Activated CD4-positive, alpha-beta T cell treated with anti-CD3 and anti-CD28 coated beads, Interleukin-2, amount 10 ng/mL, durations not matched to agents 24 days and 14 days (primary cell): ENCODE measurements at places on chromosomes 16 and 17. TPM values are rescaled to one million over a fixed set of nuclear protein-coding genes. Genes with fewer than 3 reads are reported as not detected.
A peak's percentile ranks its signal among the peaks of the same experiment; 100 is the strongest.

The ZG16 gene
- not detected in 2 replicates for total RNA-seq

DNA sequence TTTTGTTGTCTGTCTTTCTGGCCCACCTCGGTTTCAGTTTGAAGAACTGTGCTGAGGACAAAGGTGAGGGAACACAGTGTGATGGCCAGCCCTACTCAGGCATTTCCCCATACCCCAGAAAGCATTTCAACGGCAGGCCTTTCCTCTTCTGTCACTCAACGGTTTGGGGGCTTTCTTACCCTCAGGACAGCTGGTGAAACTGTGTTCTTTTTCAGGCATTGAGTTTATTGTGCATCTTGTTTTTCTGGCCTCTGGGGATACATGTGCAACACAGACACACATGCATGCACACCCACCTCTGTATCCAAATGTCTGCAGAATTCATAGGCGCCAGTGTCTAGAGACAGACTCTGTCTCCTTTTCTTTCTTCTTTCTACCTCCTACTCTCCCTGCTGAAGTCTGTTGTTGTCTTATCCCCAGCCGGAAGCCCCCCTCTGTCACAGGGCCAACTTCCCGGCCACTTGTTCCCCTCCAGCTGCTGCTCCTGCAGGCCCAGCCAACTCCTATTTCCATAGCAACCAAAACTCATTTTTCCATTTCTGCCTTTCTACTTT, 17.0 kb downstream of the CHD9 start:
- H3K27ac ChIP-seq = no peak overlapping the region
- H3K27me3 ChIP-seq = no peaks in the 10 kb centered on the region
- H3K4me3 ChIP-seq = no peak overlapping the region
- peaks cover 17% of the 10 kb centered on the region for H3K4me1 ChIP-seq
- no peak for DNase-seq

- no peak overlapping the region for H3K27ac ChIP-seq
- no peak for DNase-seq
- H3K36me3 ChIP-seq = no peaks in the 10 kb centered on the region
- H3K4me1 ChIP-seq = peaks cover 10% of the 10 kb centered on the region
Measured at GRCh38 chr17:18161207-18162145, 22.2 kb upstream of the ALKBH5 start.

The SYCE1L gene
- total RNA-seq = 4.9 and 7.9 TPM in 2 replicates

The HAGHL gene
- 13.1 and 20.9 TPM in 2 replicates for total RNA-seq

GRCh38 chr16:84735849-84736586, 36.2 kb downstream of the USP10 start:
- peaks cover 26% of the 10 kb centered on the region for H3K36me3 ChIP-seq
- H3K27me3 ChIP-seq = no peaks in the 10 kb centered on the region
- H3K4me3 ChIP-seq = peak overlapping the region; percentile 17
- H3K4me1 ChIP-seq = peaks cover 44% of the 10 kb centered on the region

DNA sequence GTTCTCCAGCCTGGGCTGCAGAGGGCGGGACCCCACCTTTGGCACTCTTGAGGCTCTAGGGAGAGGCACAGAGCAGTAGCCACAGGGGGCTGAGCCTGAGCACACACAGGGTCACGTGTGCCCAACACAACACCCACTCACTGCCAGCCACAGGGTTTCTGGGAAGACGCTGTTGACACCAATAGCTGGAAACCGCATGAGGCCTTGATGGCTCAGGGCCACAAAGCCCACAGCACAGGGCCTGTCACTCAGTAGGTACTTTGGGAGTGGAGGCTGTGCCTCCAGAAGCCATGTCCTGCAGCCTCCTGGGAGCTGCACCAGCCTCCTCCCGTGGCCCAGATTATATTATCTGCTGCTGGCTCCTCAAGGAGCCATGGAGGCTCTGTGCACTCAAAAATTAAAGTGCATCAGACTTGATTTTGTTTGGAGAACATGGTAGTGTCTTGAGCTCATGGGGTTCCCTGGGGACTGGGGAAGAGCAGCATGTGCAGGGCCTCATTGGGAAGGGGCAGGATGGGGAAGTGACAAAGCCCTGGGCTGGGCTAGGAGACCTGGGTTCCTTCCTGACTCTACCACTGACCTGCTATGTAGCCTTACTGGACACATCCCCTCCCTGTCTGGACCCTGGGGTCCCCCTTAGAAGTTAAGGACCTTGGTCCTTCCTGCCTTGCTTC, 12.5 kb upstream of the SREBF1 start:
- DNase-seq = peak; percentile 96
- peaks cover 62% of the 10 kb centered on the region for H3K4me1 ChIP-seq
- peak overlapping the region; percentile 64 for H3K4me3 ChIP-seq
- H3K27ac ChIP-seq = peak overlapping the region; percentile 97

DNA sequence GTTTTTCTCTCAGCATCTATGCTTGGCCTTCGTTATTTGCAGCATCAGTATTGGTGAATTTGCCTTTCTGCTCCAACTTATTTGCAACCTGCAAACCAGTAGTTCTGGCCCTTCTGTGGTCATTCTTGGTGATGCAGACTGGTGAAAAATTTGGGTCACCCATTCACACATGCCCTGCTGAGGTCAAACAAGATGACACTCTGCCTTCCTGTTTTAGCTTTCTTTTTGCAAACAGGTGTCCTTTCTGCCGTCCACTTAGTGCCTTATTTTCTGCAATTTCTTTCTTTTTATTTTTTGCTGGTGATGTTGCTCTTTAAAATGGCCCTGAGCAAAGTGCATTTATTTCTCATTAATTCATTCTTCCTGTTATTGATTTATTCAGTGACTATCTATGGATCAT, 31.3 kb downstream of the PLCG2 start:
- H3K4me3 ChIP-seq = no peak overlapping the region
- no peak overlapping the region for H3K27ac ChIP-seq
- H3K4me1 ChIP-seq = peaks cover 19% of the 10 kb centered on the region
- H3K36me3 ChIP-seq = peaks cover 1% of the 10 kb centered on the region
- DNase-seq = no peak

DNA sequence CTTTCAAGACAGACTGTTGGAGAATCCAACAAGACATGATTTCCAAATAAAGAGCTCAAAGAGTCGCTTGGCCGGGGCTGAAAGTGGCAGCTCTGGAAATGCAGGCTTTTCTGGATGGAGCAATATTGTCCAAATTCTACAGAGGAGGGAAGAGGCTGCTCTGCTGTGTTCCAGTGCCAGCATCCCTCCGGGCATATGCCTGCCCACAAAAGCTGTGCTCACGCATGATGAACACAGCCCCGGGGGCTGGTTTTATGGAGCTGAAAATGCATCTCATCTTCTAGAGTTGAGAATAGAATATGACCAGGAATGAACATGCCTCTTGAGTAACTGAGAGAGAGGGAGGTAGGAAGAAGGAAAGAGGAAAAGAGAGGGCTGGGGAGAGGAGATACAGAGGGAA, 74.7 kb upstream of the TOX3 start:
- H3K4me3 ChIP-seq = no peak overlapping the region
- no peak overlapping the region for H3K27ac ChIP-seq
- H3K4me1 ChIP-seq = no peaks in the 10 kb centered on the region
- no peaks in the 10 kb centered on the region for H3K36me3 ChIP-seq

- DNase-seq = no peak
- H3K4me3 ChIP-seq = no peak overlapping the region
- peaks cover 6% of the 10 kb centered on the region for H3K4me1 ChIP-seq
Measured at GRCh38 chr16:48413272-48413671, 28.1 kb upstream of the SIAH1 start.

GRCh38 chr16:58515871-58516767, 802 bp downstream of the SETD6 start:
- no peaks in the 10 kb centered on the region for H3K27me3 ChIP-seq
- H3K27ac ChIP-seq = peak overlapping the region; percentile 91
- H3K4me3 ChIP-seq = peak overlapping the region; percentile 94

The SLC22A31 gene
- total RNA-seq = 1.4 and 2.3 TPM in 2 replicates

The CCL3 gene
- 403 and 414 TPM in 2 replicates for total RNA-seq

DNA sequence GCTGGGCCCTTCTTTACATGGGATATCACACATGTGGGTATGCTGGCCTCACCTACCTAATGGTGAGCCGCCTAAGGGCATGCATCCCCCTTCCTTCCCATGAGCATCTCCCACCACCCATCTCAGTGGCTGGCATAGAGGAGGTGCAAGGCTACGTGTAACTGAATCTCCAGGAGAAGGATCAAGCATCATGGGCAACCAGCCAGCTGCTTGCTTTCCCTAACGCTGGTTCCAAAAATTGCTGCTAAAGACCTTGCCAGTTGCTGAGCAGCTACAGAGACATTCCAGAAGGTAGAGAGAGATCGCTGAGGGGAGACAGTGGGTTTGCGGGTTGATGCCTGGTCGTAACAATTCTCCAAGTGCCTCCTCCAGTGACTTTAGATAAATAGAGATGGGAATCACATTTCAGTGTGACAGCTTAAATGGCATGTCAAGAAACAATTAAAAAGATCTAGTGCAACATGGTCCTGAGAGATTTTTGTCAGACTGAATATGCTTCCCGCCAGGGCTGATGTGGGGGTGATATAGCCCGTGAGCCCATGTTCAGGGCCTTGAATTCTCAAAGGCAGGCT, 378.4 kb upstream of the CDH5 start:
- H3K27me3 ChIP-seq = no peaks in the 10 kb centered on the region
- no peak overlapping the region for H3K27ac ChIP-seq
- H3K36me3 ChIP-seq = no peaks in the 10 kb centered on the region
- no peak for DNase-seq

DNA sequence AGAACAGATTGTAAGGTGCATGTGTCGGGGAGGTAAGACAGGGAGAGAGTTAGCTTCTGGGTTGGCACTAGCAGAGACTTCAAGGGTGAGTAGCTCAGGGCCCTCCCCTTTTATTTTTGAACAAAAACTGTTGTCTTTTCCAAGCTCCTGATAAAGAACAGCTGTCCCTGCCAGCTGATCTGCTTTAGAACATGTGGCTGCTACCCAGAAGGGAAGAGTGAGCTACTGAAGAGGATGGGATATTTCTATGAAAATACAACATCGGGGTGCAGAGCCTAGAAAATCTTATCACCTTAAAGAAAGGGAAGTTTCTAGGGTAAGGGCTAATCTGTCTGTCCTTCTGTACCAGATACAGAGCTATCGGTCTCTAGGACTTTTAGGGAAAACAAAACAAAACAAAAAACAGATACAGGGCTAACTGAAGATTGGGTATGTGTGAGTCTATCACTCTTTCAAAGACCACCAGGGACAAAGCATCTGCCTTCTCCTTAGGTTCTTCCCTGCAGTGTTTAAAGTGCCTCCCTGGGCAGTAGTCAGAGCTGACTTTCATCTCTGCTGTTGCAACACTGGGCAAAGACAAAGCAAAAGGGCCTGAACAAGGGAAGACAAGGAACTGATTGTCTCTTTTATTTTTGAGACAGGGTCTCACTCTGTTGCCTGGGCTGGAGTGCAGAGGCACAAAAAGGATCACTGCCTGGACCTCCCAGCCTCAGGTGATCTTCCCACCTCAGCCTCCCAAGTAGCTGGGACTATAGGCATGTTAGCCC, 5.0 kb upstream of the DHRS13 start:
- H3K36me3 ChIP-seq = peaks cover 53% of the 10 kb centered on the region
- H3K4me3 ChIP-seq = no peak overlapping the region
- peaks cover 12% of the 10 kb centered on the region for H3K4me1 ChIP-seq
- DNase-seq = no peak

DNA sequence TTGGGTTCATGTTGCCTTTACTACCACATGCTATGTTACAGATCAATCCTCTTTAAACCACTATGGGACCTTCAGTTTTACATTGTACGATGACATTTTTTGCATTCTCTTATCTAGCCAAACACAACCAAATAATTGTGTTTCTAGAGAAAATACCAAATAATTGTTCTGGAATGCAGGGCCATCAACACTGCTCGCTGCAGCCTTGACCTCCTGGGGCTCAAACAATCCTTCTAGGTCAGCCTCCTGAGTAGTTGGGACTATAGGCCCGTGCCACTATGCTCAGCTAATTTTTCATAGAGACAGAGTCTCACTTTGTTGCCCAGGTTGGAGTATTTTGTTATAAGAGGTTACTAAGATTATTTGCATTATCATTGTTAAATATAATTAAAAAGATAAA, 237.5 kb upstream of the PMFBP1 start:
- H3K27ac ChIP-seq = no peak overlapping the region
- no peaks in the 10 kb centered on the region for H3K36me3 ChIP-seq
- H3K4me3 ChIP-seq = no peak overlapping the region

DNA sequence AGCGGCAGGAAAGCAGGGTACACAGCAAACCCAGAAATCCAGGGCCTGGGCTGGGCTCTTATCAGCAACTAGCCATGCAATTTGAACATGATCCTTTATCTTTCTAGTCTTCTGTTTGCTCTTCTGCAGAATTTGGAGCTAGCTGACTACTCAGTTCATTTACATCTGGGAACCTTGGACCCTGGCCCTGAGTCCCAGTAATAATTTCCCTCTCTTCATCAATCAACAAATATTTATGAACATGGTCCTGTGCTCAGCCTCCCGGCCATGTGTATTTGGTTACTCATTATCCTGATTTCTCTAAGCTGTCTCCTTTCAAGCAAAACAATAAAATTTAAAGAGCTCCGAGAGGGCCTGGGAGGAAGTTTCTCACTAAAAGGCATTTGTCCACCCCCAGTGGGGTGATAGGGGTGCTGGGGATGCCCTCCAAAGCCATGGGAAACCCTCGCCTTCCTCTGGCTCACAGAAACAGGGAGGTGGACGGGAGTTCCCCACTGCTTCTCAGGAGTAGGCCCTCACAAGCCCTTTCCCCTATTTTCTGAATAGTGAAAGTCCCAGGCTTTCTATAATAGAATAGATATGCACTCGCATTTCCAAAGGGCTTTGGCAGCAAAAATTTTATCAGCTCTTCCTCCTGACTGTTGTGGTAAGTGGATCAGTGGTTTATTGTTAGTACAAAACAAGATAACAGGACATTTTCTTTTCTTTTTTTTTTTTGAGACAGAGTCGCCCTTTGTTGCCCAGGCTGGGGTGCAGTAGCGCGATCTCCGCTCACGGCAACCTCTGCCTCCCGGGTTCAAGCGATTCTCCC, 6.9 kb upstream of the WDR59 start:
- H3K27ac ChIP-seq = no peak overlapping the region
- no peak overlapping the region for H3K4me3 ChIP-seq
- H3K36me3 ChIP-seq = no peaks in the 10 kb centered on the region

DNA sequence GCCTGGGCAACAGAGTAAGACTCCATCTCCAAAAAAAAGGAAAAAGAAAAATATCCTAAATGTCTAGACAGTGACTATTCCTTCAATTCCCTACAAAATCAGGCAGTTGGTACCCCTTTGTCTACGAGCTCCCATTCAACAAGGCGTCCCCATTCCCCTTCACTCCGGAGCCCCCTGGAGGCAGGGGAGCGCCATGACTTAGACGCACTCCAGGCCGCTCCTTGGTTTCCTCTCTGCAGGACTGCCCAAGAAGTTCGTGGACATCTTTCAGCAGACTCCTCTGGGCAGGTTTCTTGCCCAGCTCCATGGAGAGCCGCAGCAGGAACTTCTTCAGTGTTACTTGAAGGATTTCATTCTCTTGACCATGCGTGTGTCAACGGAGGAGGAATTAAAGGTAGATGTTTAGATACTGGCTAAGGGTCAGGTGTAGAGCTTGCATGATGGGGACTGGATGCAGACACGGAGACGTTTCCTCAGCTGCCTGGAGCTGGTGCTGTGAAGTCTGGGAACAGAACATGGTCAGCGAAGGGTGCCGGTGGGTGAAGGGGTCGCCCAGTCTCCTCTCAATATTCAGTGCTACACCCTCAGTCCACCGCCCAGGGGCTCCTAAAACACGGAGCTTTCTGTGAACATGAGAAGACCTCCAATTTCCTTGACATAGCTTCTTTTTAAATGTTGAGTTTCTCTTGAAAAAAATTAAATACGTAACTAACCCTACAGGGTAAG, 53.3 kb upstream of the ENDOV start:
- H3K27me3 ChIP-seq = no peaks in the 10 kb centered on the region
- H3K4me3 ChIP-seq = no peak overlapping the region
- H3K4me1 ChIP-seq = no peaks in the 10 kb centered on the region
- DNase-seq = peak; percentile 68
- H3K27ac ChIP-seq = peak overlapping the region; percentile 15
- H3K36me3 ChIP-seq = peaks cover 80% of the 10 kb centered on the region

GRCh38 chr17:74332763-74333283, 6.8 kb downstream of the KIF19 start:
- peaks cover 5% of the 10 kb centered on the region for H3K27me3 ChIP-seq
- no peak overlapping the region for H3K4me3 ChIP-seq
- H3K27ac ChIP-seq = no peak overlapping the region
- no peak for DNase-seq
- no peaks in the 10 kb centered on the region for H3K36me3 ChIP-seq

The ITGAX gene
- 44.3 and 45.9 TPM in 2 replicates for total RNA-seq
